ENCODE measurements at places on chromosomes 1 and 21. TPM values are rescaled to one million over a fixed set of nuclear protein-coding genes. Genes with fewer than 3 reads are reported as not detected.

BRDT gene
- total RNA-seq, result not detected

CHRM3 gene
- total RNA-seq, result under 0.01 TPM

ADGRL4 gene
- total RNA-seq, result 8.2 TPM

FAM151A gene
- total RNA-seq, result not detected

CIART gene
- 4.9 TPM for total RNA-seq

PROK1 gene
- total RNA-seq, result not detected

GART gene
- total RNA-seq, result 21.1 TPM

FRRS1 gene
- total RNA-seq, result 77.8 TPM

NES gene
- 30.8 TPM for total RNA-seq

Data from bronchial smooth muscle cell (primary cell).